Fibroblast of the aortic adventitia (primary cell): ENCODE measurements at places on chromosomes 2 and 18.
A peak's percentile ranks its signal among the peaks of the same experiment; 100 is the strongest.

- DNase-seq, result no peak
Measured at GRCh38 chr18:74533666-74534065, 634 bp upstream of the CNDP1 start.

DNA sequence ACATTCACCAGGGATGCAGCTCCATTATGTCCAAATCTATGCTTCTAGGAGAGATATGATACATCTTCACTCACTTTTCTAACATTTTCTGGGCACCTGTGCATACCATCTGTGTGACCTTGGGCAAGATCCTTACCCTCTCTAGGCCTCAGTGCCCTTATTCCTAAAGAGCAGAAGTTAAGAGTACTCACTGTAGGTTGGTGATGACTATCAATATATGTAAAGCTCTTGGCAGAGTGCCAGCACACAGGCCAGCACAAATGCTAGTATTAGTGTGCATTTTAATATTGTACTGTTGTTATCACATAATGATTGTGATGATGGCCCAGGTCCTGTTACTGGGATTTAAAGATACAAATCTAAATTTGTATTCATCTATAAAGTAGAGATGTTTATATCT, 199.2 kb downstream of the RAD51AP2 start:
- no peak for DNase-seq

GRCh38 chr2:107132746-107133145, 246.8 kb upstream of the ST6GAL2 start:
- DNase-seq, result no peak

DNA sequence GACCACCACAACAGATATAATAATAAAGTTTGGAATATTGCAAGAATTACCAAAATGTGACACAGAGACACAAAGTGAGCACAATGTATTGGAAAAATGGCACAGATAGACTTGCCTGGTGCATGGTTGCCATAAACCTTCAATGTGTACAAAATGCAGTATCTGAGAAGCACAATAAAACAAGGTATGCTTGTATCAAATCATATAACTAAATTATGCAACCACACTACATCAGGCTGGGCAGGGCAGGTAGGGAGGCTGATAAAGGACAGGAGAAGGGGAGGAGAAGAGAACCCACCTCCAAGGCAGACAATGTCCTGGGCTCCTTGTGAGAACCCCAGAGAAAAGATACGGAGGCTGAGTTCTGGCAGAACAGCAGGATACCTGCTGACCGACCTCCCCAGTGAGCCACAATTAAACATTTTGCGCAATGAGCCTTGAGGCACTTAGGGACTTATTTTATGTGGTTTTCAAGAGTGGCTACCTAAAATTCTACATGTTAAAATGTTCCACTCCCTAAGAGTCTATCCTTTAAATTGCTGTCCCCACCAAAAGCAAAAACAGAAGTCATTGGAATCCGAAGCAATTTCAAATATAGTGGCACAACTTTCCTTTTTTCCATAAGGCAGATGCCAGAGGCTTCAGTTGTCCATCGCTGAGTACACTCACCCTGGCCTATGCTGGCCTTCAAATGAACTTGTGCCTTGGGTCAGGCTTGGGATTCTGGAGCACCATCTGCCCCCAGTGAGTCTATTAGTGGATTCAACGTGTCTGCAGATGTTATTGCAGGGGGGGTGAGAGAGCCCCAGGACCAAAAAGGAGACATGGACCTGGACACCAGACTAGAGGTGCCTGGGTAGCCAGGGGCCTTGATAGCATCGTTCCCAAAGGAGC, 16.8 kb downstream of the WDFY1 start:
- DNase-seq, result no peak

DNA sequence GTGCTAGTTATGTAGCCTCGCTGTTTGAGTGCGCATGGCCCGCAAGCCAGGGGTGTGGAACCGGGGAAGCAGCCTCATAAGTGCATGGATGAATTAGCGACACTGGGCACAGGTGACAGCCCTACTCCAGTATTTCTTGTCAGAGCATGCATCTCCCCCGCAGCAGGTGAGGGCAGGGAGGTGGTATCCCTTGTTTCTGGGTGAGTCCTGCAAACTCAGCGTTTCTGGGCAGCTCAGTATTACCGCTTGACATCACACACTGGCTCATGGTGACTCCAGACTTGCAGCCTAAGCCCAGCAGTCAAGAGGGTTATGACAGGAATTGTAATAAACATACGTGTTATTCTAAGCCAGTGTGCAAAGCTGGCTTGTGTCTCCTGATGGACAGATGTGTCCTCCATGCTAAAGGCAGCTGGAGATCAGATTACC, 2.5 kb downstream of the CABLES1 start:
- DNase-seq, result no peak

GRCh38 chr2:225998116-225998515, 598.6 kb downstream of the NYAP2 start:
- no peak for DNase-seq

GRCh38 chr2:216578325-216578724, 54.9 kb upstream of the IGFBP2 start:
- no peak for DNase-seq

GRCh38 chr2:26975102-26975501, 4.7 kb downstream of the MAPRE3 start:
- DNase-seq, result no peak

DNA sequence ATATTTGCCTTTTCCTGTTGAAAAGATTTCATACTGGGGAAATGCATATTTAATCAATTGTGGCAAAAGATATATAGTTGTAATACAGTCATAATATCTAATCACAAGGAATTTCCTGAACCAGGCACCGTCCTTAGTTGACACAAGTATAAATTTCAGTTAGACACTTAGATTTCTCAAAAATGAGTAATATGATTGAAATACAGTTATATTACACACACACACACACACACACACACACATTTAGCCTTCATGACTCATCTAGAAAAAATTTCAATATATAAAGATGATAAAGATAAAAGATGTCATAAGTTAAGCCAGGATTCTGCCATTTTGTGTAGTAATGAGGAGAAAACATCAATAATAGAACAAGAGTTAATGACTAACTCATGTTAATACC, 258.4 kb upstream of the ZNF804A start:
- peak; percentile 1 for DNase-seq

DNA sequence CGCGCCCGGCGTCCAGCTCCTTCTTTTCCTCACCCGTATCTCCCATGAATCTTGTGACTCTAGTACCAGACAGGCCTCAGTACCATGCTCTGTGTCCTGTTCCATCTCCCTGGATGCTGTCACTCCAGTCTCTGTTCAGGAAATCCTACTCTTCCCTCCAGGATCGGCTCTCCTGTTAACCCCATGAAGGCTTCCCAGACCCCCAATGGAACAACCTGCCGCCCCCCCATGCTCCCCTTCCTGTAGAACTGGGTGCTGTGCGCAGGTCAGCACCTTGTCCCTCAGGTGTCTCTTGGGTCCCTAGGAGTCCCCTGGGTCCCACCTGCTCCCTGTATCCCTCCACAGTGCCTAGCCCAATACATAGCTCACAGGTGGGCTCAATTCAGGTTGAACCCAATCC, 41.3 kb downstream of the MYCN start:
- no peak for DNase-seq

DNA sequence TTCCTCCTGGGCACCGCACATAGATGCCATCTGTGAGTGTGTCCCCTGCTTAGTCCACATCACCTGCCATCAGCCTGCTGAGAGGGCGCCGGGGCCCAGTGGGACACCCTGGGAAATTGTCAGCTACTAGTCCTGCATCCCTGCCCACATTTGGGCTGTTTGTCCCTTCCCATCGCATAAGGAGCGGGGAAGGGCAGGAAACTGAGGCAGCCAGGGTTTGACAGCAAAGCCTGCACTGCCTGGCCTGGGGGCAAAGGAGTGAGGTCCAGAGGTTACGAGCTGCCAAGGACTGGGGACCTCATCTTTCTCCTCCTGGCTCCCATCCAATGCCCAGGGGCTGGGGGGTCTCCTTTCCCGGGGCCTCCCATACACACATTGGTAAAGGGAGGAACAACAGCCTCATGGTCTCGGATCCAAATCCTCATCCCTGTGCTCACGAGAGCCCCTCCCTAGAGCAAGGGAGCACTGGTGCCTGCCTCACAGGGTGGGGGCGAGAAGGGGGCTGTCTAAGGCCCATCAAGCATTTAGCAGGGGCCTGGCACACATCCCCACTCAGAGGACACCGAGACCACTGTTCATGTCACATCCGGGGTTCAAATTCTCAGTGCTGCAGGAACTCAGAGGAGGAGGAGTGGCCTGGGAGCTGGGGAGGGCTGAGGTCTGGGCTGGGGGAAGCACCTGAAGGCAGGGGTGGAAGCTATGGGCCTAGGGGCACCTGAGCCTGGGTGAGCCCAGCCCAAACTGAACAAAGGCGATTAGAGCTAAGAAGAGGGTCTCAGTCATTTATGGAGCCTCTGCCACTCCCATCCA, 113.8 kb downstream of the SMAD7 start:
- no peak for DNase-seq

DNA sequence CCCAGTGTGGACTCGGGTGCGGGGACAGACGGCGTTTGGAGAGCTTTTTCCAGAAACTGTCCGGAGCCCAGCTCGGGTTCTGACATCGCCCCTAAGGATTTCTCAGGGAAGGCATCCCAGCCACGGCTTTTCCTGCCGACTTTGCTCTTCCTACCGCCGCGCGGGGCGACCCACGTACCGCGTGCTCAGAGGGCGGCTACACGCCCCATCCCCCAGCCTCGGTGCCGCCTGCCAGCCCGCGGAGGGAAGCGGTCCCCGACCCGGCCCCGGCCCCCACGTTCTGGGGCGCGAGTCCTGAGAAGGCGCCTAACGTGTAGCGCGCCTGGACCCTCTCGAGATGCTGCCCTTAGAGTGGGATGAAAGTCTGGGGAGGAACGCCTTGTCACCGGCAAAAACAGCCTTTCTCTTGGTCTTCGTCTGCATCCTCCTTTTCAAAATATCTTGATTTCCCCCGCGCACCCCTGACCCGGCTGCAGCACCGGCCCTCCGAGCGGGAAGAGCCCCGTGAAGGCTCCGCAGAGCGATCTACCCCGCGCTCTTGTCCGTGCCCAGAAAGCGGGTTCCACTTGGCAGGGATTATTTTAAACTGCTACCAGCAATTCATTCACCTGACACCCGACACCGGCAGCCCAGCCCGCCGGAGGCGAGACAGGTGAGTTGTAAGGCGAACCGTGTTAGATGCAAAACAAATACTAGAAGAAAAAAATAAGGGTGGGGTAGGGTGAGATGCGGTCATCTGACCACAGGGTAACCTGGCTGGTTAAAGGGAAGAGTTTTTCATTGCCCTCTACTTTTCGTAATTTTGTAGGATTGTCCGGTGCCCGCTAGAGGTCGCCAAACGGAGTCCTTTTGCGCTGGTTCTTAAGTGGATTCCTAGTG, 812 bp upstream of the KCNG3 start:
- peak; percentile 80 for DNase-seq

DNA sequence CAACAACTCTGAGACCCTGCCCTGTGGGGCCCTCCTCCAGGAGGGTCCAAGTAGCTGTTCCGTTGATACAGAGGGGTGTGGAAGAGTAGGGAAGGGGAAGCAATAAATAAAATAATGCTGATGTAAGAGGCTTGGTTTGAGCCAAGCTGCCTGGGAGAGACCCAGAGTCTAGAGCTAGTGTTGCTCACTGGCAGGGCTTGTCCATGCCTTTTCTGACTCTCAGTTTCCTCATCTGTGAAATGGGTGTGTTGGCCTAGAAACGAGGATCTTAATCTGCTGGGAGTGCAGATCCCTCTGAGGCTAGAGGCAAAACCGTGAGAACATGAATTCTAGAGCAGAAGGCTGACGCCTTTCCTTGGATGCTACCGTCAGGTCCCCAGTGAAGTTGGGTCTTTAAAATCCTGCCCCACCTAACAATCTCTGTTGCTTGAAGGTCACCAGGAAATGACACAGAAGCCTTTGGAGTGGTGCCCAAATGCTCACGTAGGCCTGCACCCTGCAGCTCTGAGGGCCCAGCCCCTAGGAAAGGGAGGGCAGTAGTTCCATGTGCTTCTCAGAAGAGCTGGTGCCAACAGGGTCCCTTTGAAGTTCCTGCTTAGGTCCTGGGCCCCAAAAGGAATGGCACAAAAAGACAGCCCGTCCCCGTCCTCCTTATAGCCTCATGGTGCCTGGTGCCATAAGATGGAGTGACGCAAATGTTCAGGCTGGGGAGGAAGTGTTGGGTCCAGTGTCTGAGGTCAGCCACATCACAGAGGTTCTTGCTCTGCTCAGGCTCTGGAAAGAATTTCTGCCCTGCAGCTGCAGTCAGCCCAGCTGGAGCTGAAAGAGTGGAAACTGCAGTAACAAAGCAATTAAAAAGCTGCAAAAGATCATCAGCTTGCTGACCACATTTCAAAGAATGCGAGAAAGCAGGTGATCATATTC, 73.2 kb upstream of the SMAD2 start:
- DNase-seq, result peak; percentile 39

DNA sequence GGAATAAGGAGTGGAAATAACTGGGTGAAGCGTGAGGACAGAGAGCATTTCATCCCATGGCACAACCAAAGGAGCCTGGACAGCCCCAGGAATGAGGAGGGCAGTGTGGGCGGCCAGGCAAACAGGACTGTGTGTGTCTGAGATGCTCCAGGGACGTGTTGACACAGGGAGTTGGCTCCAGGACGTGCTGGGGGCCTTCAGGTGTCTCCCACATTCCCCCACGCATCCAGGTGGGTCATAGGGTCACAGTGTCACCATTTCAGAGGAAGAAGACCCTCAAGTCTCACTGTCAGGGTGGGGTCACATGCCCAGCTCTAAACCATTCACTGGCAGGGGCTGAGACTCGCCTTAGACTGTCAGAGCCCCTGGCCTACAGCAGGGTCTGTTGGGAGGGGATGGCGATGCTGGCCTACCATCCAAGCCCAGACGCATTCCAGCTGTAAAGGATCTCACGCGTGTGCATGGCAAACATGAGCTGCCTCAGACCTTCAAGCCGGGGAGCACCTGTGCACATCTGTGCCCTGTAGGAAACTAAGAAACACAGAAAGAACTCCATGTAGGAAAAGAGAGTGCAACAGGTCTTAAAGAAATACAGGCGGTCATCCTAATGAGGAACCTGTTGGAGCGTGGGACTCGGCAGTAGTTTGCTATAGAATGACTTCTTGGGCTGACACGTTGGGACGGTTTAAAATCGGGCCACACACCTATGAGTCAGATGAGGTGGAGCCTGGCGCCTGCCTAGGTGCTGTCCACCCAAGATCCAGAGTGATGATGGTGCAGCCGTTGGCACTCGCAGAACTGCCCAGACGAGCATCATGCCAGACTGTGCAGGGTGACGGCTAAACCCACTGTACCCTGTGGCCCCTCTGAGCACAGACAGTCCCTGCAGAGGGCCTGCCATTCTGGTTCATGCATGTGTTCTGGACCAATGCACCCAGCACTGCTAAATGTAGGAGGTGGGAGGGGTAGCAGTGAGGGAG, 17.3 kb downstream of the PARD6G start:
- no peak for DNase-seq

GRCh38 chr2:12861344-12861930, 144.7 kb downstream of the TRIB2 start:
- peak; percentile 65 for DNase-seq

GRCh38 chr2:231900972-231901371, 25.2 kb downstream of the NPPC start:
- no peak for DNase-seq

DNA sequence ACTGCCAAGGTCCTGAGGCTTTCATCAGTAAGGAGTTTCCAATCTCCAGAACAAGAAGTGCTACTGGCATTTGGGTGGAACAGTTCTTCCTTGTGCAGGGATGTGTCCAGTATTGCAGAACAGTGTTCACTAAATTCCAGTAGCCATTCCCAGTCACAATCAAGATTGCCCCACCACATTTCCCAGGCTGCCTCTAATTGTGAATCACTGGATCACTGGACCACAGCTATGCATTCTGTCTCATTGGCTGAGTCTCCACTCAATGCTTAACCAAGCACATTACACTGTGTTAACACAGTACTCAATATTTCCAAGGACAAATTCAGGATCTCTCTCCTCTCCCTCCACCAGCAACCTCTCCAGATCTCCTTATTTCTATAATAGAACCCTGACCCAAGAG, 160.2 kb upstream of the CCDC150 start:
- DNase-seq, result peak; percentile 89

GRCh38 chr18:74541703-74542555, 7.6 kb downstream of the CNDP1 start:
- DNase-seq, result no peak
